HCT116 (cell line): ENCODE measurements at places on chromosomes 7 and 10. TPM values are rescaled to one million over a fixed set of nuclear protein-coding genes. Genes with fewer than 3 reads are reported as not detected.

The TSPAN33 gene
- total RNA-seq = 22.2 TPM

- no peaks in the 10 kb centered on the region for H3K36me3 ChIP-seq
- no peak overlapping the region for H3K4me3 ChIP-seq
- no peak overlapping the region for H3K27ac ChIP-seq
- H3K4me1 ChIP-seq = no peaks in the 10 kb centered on the region
- H3K27me3 ChIP-seq = no peaks in the 10 kb centered on the region
Observed at GRCh38 chr10:90644165-90644564, 213.7 kb downstream of the HTR7 start.

DNA sequence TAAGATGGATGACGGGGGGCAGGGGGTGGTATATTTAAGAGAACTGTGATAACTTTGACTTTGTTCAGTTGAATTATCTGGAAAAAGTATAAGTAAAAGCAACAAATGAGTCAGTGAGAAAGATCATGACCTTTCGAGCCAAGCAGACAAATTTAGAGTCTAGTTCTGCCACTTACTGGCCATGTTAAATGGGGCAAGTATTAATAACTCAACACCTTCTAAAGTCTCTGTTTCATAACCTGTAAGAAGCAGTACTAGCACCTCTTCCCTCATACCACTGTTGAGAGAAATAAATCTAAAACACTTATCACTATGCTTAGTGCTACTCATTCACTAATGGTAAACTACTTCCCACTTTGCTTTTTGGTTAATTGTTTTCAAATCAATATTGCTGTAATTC is 604.4 kb upstream of the LRRN3 start:
- H3K4me1 ChIP-seq = no peaks in the 10 kb centered on the region
- DNase-seq = no peak
- H3K4me3 ChIP-seq = no peak overlapping the region
- no peaks in the 10 kb centered on the region for H3K36me3 ChIP-seq
- H3K27ac ChIP-seq = no peak overlapping the region

DNA sequence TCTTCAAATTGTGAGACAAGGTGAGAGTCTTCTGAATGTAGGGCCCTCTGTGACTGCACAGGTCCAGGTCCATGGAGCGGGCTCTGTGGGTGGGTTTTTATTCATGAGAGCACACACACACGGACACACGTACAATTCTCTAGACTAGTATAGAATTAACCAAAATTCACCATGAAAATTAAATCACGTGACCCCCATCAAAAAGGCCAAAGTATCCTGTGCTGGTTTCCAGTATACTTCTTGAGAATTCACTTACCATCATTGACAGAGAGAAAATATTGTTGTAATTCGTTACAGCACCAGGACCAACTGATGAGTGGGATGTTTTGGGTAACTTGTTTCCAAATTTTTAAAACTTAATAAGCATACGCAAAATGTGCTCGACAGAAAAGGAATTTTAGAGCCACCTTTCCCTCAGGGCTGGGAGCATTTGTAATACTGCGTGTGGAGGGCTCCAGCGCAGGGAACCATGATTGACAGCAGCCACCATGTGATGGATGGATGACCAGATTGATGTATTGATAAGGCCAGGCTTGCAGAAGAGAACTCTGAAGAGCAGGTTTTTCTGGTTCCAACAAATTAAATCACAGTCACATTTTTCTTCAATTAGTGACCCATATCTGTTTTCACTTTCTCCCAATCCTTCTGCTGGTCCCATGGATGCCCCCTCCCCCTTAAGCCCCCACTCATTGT is 14.9 kb upstream of the DNTT start:
- DNase-seq = no peak
- H3K27ac ChIP-seq = no peak overlapping the region

DNA sequence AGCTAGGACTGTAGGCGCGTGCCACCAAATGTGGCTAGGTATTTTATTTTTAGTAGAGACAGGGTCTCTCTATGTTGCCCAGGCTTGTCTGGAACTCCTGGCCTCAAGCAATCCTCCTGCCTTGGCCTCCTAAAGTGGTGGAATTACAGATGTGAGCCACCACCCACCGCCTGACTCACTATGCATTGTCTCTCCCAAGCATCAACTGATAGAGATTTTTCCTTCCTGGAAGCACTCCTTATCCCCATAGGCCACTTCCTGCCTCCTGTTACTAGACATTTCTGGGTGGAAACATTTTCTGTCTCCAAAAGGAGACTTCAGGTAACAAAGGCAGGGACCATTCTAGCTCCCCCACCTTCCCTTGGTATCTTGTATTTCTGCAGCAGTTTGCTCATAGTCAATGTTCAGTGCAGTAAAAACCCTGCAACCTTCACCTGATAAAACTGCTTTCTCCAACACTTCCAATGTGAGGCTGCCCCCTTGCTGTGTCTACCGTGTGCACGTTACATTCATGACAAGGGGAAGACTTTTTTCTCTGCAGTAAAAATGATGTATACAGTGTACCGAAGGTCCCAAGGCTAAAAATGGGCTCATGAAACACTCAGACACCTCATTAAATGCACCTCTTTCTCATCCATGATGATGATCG is 84.9 kb downstream of the NHLRC2 start:
- DNase-seq = no peak
- H3K27me3 ChIP-seq = no peaks in the 10 kb centered on the region
- no peaks in the 10 kb centered on the region for H3K36me3 ChIP-seq
- no peak overlapping the region for H3K4me3 ChIP-seq
- peaks cover 3% of the 10 kb centered on the region for H3K4me1 ChIP-seq
